ENCODE measurements at places on chromosomes 16 and 17.
A peak's percentile ranks its signal among the peaks of the same experiment; 100 is the strongest.

DNA sequence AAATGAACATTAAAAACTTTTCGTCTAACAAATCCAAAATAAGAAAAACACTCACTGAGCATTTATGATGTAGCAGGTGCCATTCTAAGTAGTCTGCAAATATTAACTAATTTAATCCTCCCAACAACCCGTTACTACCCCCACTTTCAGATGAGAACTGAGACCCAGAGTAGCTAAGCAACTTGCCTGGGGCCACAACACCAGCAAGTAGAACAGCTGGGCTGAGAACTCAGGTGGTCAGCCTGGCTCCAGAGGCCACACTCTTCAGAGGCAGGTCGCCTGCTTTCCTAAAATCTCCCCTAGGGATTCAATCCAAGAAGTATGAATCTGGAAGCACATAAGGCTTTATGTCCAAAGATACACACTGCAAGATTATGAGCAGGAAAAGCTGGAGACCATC, 6.2 kb downstream of the MBTPS1 start:
- no peaks in the 10 kb centered on the region for H3K27me3 ChIP-seq
- peaks cover 10% of the 10 kb centered on the region for H3K36me3 ChIP-seq
- no peak overlapping the region for H3K27ac ChIP-seq
- no peak overlapping the region for H3K4me3 ChIP-seq
- no peak for DNase-seq

DNA sequence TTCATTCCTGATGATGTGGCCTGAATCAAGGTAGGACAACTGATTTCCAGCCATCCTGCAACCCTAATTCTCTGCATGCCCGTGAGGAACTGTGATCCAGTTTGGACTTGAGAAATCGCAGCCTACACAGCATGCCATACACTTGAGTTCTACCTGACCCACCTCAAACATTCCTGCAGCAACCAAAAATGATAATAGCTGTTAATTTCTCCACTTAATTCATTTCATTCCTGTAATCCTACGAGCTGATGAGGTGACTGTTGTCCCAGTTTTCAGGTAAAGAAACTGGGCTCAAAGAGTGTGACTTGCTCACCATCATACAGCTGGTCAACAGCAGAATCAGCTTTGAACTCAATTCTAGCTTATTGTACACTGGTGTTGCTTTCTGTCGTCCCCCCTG, 2.2 kb upstream of the GAS7 start:
- peaks cover 4% of the 10 kb centered on the region for H3K4me1 ChIP-seq
- H3K27me3 ChIP-seq = peaks cover 39% of the 10 kb centered on the region

DNA sequence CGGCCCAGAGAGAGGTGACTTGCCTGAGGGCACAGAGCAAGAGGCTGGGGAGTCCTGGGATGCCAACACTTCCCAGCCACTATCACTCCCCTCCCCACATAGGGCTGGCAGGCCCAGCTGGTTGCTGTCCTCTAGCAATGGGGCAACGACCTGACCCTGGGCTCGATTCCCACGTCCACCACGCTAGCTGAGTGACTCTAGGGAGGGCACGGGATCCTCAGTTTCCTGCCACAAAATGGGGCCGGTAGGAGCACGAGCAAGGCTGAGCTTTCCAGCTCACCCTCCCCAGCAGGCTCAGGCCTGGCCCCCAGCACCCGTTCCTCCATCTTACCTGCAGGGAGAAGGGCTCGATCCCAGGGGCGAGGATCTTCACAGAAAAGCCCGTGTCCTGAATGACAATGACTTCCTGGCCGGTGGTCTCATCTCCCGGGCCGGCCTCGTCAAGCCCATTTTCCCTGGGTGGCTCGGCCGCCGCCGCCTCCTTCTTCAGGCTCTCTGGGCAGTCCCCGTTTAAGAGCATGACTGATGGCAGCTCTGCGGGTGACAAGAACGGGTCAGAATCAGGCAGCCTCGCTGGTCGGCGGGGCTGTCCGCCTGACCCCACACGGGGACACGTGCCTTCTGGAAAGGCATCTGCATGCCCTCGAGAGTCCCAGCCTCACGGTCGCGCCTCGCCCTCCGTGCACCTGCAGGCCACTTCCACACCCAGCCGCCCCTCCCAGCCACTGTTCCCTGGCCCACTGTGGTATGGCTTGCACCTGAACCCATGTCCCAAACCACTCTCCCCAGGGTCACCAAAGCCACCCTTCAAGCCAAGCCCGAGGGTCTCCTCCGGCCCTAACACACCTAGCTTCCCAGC, 7.3 kb downstream of the CLUH start:
- peak overlapping the region; percentile 56 for H3K27ac ChIP-seq
- no peak overlapping the region for H3K4me3 ChIP-seq
- H3K36me3 ChIP-seq = peaks cover 5% of the 10 kb centered on the region
- H3K4me1 ChIP-seq = peaks cover 14% of the 10 kb centered on the region
- no peak for DNase-seq
- no peaks in the 10 kb centered on the region for H3K27me3 ChIP-seq

- no peak overlapping the region for H3K27ac ChIP-seq
- H3K4me3 ChIP-seq = no peak overlapping the region
- H3K27me3 ChIP-seq = no peaks in the 10 kb centered on the region
- H3K36me3 ChIP-seq = peaks cover 5% of the 10 kb centered on the region
These were observed 13.6 kb upstream of the ARL4D start for GRCh38 chr17:43385046-43385831.

GRCh38 chr17:70517816-70518215, 348.5 kb downstream of the KCNJ2 start:
- no peak for DNase-seq
- H3K4me1 ChIP-seq = no peaks in the 10 kb centered on the region
- H3K27me3 ChIP-seq = no peaks in the 10 kb centered on the region
- H3K4me3 ChIP-seq = no peak overlapping the region
- H3K27ac ChIP-seq = no peak overlapping the region
- no peaks in the 10 kb centered on the region for H3K36me3 ChIP-seq

- no peak for DNase-seq
- no peaks in the 10 kb centered on the region for H3K4me1 ChIP-seq
- no peaks in the 10 kb centered on the region for H3K36me3 ChIP-seq
- no peak overlapping the region for H3K4me3 ChIP-seq
- H3K27me3 ChIP-seq = peaks cover 8% of the 10 kb centered on the region
These were observed 28.4 kb upstream of the ZFHX3 start for GRCh38 chr16:73076324-73076810.

DNA sequence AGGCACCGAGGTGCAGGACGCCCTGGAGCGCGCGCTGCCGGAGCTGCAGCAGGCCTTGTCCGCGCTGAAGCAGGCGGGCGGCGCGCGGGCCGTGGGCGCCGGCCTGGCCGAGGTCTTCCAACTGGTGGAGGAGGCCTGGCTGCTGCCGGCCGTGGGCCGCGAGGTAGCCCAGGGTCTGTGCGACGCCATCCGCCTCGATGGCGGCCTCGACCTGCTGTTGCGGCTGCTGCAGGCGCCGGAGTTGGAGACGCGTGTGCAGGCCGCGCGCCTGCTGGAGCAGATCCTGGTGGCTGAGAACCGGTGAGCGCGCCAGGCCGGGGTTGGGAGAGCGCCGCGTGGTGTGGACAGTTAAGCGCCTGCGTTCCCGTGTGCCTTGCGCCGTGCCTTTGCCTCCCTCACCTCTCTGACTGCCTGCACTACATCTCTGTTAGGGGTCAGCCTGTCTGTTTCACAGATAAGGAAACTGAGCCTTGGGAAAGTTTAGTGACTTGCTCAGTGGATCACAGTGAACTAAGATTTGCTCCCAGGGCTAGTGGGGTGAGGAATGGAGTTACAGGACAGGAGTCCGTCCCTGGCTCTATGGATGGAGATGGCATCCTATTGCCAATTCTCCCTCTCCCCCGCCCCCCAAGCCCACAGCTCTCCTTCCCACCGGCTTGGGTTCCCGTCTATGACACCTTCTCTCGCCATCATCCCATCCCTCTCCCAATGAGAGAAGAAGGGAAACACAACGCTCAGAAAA, 880 bp downstream of the SARM1 start:
- peak overlapping the region; percentile 59 for H3K27ac ChIP-seq
- peaks cover 12% of the 10 kb centered on the region for H3K36me3 ChIP-seq
- peak overlapping the region; percentile 88 for H3K4me3 ChIP-seq
- H3K27me3 ChIP-seq = no peaks in the 10 kb centered on the region
- peak; percentile 59 for DNase-seq
- peaks cover 22% of the 10 kb centered on the region for H3K4me1 ChIP-seq

DNA sequence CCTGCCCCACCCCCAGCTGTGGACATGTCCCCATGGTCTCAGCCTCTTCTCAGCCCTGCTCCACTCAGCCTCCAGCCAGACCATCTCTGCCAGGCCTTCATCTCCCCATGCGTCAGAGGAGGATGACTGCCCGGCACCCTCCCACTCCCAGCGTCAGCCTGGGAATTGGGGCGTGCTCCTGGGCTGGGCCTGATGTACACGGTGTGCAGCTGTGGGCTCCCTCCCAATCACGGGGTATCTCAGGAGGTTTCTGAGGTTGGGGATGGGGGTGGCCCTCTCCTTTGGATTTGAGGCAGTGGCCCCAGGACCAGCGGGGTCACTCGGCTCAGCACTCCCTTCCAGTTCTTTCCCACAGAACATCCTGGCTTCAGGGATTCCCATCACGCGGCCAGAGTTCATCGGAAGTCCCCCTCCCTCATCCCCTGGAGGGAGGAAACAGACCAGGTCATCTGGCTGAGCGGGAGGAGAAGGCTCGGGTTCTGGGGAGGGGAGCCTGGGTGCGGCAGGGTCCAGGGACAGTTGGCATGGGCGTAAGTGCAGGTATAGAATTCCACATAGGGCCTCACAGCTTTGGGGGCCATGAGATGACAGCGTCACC, 36.9 kb downstream of the SOCS3 start:
- DNase-seq = no peak
- no peaks in the 10 kb centered on the region for H3K36me3 ChIP-seq
- no peaks in the 10 kb centered on the region for H3K27me3 ChIP-seq
- peaks cover 16% of the 10 kb centered on the region for H3K4me1 ChIP-seq

- H3K27ac ChIP-seq = no peak overlapping the region
- no peak for DNase-seq
- peaks cover 21% of the 10 kb centered on the region for H3K4me1 ChIP-seq
These were observed 13.0 kb downstream of the MGRN1 start for GRCh38 chr16:4637501-4638166.

GRCh38 chr16:29645694-29646187, 17.3 kb upstream of the SPN start:
- peaks cover 35% of the 10 kb centered on the region for H3K4me1 ChIP-seq
- no peak overlapping the region for H3K4me3 ChIP-seq
- peak overlapping the region; percentile 78 for H3K27ac ChIP-seq

DNA sequence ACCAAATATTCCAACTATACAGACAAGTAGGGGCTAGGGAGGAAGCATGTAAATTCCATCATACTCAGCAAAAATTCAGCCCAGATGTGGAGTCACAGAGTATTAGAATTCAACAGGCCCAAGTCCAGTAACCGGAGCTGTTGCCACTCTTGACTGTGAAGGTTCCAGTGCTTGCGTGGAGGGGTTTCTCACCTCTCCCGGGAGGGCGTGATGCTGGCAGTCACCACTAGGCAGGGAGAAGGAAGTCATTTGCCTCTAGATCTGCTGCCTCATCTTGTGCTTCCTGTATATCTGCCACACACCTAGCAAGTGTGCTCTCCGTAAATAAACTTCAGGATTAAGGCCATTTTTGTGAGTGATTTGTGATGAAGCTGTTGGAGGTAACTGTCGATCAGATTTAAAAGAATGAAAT, 1.0 kb upstream of the CKLF start:
- H3K4me3 ChIP-seq = peak overlapping the region; percentile 96
- H3K27ac ChIP-seq = peak overlapping the region; percentile 95
- H3K4me1 ChIP-seq = peaks cover 64% of the 10 kb centered on the region
- H3K27me3 ChIP-seq = peaks cover 4% of the 10 kb centered on the region
- peaks cover 32% of the 10 kb centered on the region for H3K36me3 ChIP-seq

DNA sequence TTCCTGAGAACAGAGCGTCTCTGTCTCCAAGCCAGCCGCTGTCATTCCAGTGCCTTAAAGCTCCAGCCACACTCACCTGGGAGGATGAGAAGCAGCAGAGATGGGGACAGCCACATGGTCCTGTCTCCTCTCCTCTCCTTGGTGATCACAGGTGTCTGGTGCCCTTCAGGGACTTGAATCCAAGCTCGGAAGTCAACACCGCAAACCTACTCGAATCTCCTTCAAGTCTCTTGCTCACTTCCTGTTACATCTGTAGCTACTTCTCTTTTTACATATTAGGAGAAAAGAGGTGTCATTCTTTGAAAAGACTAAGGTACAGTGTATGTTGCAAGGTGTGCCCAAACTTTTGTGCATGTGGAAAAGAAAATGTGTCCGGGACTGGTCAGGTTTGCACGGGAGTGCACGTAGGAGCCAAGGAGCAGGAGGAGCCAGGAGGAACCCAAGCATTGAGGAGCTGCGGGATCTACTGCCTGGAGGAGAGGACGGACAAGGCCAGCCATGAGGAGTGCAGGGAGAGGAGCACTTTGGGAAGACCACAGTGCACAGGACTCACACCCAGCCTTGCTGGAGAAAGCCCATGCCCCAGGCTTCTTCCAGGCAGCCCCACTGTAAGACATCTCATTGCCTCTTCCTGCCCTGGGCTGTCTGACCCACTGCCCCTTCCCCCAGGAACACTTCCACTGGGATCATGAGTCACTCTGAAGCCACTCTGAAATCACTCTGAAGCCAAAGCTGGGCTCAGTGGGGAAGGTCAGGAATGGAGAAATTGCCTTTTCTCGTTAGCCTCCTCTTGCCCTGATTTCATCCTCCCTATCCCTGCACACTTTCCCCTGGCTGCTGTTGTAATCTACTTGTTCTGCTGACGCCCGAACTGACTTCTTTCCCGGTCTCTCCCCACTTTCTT, at the start of gene CD300LD:
Gene CD300LD (minus strand): TSS at position 197 of the 904 bp plus-strand sequence. CDS start 81 bp downstream, at position 116.
- H3K4me1 ChIP-seq = peaks cover 11% of the 10 kb centered on the region
- no peak for DNase-seq
- H3K36me3 ChIP-seq = no peaks in the 10 kb centered on the region
- no peak within 1 kb of the TSS for H3K27ac ChIP-seq

GRCh38 chr17:62968445-62968923, 2.4 kb downstream of the TANC2 start:
- peaks cover 18% of the 10 kb centered on the region for H3K27me3 ChIP-seq
- H3K36me3 ChIP-seq = no peaks in the 10 kb centered on the region
- peak; percentile 35 for DNase-seq
- peak overlapping the region; percentile 25 for H3K4me3 ChIP-seq
- H3K4me1 ChIP-seq = peaks cover 26% of the 10 kb centered on the region

- H3K36me3 ChIP-seq = no peaks in the 10 kb centered on the region
- H3K27me3 ChIP-seq = peaks cover 4% of the 10 kb centered on the region
- H3K27ac ChIP-seq = no peak overlapping the region
- H3K4me1 ChIP-seq = no peaks in the 10 kb centered on the region
- no peak for DNase-seq
These were observed 57.4 kb downstream of the SLC47A1 start for GRCh38 chr17:19590912-19591551.

DNA sequence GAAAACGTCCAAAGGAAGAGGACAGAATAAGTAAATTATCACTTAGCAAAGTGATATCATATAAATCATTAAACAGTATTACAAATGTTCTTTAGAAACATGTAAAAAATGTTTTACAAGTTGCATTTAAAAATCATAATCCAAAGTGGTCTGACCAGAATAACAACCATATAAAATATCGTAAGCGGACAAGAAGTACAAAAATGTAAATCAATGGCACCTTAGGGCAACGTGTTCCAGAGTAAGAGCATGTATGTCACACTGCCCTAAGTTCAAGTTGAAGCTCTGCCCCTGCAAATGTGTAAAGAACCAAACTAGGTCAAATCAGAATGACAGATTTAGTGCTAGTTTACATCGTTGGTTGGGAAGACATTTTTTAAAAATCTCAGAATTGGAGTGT, 11.4 kb downstream of the USP31 start:
- no peak overlapping the region for H3K27ac ChIP-seq
- H3K4me1 ChIP-seq = peaks cover 7% of the 10 kb centered on the region
- no peak overlapping the region for H3K4me3 ChIP-seq
- peaks cover 34% of the 10 kb centered on the region for H3K36me3 ChIP-seq
- H3K27me3 ChIP-seq = no peaks in the 10 kb centered on the region
- DNase-seq = no peak

GRCh38 chr16:12805066-12805465, 1.4 kb upstream of the CPPED1 start:
- no peak overlapping the region for H3K27ac ChIP-seq
- H3K4me1 ChIP-seq = peaks cover 18% of the 10 kb centered on the region
- H3K36me3 ChIP-seq = peaks cover 15% of the 10 kb centered on the region
- H3K4me3 ChIP-seq = no peak overlapping the region
- H3K27me3 ChIP-seq = peaks cover 11% of the 10 kb centered on the region
